SK-N-SH (cell line): ENCODE measurements at places on chromosomes 7 and 10.

DNA sequence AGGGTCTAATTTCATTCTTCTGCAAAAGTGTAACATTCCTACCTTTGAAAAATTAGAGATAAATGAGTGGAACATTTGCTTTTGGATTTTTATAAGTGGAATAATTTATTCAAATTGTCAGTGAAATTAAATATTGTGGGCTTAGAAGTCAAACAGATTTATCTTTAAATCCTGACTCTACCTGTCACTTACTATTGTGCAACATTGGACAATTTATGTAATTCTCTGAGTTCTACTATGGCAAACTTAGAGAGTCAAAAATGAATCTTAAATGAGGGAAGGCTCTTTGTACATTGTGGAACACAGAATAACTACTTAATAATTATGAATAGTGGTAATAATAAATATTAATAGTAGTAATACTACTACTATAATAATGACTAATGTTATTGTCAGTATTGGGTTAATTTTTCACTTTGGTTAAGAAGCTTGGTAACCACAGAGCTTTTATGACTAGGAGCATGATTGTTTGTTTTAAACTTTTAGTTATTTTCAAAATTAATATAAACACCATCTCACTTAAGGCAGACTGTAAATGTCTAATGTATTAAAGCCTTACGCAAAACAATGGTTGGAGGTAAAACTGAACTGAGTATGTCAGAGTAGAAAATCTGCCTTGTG lies 70.0 kb downstream of the PRKG1 start:
- DNase-seq = no peak

GRCh38 chr10:34183016-34183796 lies 631.9 kb downstream of the PARD3 start:
- DNase-seq = no peak

DNA sequence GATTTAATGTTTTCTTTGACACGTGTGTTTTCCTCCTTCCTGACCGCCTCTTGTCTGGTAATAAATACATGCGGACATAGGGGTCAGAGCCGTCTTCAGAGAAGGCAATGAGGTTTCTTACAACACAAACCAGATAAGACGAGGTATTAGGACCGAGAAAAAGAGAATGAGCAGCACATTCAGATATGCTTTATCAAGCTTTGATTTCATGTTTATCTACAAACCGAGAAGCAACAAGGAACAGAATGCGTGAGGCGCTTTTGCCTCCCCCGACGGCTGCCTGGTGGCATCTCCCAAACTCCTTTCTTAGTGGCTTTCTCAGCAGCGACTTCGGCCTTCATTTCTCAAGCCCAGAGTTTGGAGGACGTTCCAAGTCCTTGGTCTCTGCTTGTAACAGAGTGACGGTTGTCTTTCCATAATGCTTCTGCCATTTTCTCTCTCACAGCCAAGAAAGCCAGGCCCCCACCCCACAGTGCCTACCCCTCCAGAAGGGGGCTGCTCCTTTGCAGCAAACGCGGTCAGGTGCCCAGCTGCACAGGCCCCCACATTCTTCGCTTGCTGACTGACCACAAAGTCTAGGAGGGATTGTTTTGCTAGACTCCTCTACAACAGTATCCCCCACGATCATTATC lies 32.6 kb upstream of the NCAPG2 start:
- DNase-seq = no peak

DNA sequence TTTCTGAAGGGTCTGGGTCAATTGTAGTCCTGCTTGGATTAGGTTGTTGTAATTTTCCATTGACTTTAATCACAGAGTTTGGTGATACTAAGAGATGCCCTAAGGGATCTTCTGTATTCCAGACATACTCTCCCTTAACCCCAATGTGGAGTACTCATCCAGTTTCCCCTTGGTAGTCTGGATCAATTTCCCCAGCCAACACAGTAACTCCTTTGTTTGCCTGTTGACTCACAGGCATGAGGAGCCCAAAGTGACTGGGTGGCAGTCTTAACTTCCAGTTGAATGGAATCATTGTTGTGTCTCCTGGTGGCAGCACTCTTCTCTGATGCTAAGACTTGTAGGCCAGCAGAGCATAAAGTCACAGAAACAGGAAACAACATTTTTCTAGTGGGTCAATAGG lies 41.5 kb upstream of the PIK3CG start:
- no peak for DNase-seq

DNA sequence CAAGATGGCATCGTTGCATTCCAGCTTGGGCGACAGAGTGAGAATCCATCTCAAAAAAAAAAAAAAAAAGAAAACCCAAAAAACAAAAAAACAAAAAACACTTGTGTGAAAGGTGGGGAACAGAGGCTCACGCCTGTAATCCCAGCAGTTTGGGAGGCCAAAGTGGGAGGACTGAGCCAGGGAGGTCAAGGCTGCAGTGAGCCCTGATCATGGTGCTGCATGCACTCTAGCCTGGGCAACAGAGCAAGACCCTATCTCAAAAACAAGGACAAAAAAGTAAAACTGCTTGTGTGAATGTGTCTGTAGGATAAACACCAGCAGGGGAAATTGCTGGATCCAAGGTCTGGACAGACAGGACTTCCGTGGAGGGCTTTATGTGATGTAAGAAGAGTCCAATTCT lies 4.5 kb downstream of the PAOX start:
- no peak for DNase-seq
